ENCODE measurements at places on chromosomes 2 and 18.

GRCh38 chr2:179936654-179937053, 70.4 kb downstream of the CWC22 start:
- DNase-seq, result peak; percentile 2

GRCh38 chr2:222703886-222704285, 32.4 kb downstream of the MOGAT1 start:
- no peak for DNase-seq

GRCh38 chr18:69599377-69599776, 198.7 kb downstream of the DOK6 start:
- DNase-seq, result no peak

DNA sequence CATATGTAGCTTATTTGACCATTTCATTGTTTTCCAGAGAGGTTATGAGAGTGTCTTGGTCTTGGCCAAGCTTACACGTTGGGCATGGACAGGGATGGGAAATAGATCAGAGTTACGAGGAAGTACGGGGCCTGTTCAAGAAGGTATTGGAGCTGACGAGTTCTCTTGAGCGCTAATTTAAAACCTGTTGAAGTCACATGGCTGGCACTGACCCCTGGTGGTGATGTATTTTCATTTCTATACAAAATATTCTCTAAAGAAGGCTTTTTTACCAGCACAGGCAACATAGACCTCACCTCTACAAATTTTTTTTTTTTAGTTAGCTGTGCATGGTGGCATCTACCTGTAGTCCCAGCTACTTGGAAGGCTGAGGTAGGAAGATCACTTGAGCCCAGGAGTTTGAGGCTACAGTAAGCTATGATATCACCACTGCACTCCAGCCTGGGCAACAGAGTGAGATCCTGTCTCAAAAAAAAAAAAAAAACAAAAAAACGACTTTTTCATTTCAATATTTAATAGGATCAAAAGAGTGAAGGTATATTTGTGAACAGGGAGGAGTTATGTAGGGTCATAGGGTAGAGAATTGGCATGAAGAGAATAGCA, 19.6 kb downstream of the UGP2 start:
- peak; percentile 57 for DNase-seq

DNA sequence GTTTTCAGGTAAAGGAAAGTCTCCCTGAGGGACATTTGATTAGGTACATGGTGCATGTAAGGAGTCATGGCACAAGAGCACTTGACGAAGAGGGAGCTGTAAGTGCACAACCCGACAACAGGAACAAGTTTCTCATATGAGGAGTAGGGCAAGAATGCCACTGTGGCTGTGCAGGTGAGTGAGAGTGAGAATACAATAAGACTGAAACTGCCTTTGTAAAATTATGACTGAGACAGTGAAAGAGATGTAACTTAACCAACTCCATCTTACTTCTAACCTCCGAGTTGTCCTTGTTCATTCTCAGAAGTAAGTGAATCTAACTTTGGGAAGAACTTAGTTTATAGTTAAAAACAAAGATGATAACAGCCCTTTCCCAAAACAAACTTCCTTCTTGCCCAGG, 1025.8 kb upstream of the CNTNAP5 start:
- no peak for DNase-seq
